Stimulated activated CD4-positive, alpha-beta T cell treated with anti-CD3 and anti-CD28 coated beads, Interleukin-1b, Interleukin-23, amount 100 ng/mL, for 24 hours (primary cell): ENCODE measurements at places on chromosomes 16 and 17.

GRCh38 chr16:86761111-86762031 lies 183.0 kb downstream of the FOXL1 start:
- peak; percentile 36 for DNase-seq

DNA sequence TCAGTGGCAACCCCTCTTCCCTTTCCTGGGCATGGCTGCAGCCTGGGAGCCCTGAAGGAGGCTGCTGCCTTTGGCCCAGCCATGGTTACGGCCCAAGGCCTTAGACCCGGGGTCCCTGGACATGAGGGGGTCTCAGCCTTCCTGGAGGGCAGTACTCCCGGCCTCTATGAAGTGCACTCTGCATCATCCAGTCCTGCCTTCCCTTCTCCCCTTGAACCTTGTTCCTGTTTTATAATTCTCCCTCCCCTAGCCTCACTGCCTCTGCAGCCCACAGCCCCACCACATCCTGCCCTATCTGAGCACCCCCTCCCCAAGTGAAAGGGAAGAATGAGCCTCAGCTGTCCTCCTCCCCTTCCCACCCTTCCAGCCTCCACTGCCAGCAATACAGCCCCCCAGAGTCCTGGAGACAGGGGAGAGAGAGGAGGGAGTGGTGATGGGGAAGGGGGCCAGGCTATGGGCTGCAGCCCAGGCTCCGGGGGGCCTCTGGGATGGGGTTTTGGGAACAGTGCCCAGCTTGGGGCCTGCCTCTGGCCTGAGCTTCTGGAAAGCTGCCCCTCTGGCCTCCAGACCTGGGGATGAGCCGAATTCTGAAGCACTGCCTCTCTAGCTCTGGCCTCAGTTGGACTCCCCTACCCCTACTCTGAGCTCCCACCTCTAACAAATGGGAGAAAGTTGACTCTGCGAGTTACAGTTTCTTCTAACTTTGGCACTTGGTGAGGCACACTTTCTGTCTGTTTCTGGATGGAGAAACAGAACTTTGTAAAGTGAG lies 7.6 kb downstream of the CCR7 start:
- DNase-seq: no peak

- DNase-seq: no peak
Measured at GRCh38 chr16:50568187-50568815, 20.1 kb downstream of the NKD1 start.

- DNase-seq: no peak
Measured at GRCh38 chr17:33390479-33391176, 97.5 kb upstream of the ASIC2 start.

DNA sequence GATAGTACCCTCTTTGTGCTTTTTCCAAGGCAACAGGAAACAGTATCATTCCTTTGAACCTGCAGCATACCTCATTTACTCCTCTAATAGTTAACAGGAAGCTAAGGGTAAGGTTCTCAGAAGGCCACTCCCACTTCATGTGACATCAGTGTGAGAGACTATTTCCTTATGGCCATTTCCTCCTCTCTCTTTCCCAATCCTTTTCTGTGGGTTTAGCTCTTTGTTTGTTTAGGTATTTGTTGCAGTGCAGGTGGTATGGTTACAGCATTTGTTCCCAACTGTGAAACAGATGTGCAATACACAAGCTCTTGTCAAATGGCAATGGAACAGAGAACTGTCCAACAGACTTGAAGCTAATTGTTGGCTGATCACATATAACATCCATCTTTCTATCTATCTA lies 14.7 kb downstream of the TMC5 start:
- no peak for DNase-seq

DNA sequence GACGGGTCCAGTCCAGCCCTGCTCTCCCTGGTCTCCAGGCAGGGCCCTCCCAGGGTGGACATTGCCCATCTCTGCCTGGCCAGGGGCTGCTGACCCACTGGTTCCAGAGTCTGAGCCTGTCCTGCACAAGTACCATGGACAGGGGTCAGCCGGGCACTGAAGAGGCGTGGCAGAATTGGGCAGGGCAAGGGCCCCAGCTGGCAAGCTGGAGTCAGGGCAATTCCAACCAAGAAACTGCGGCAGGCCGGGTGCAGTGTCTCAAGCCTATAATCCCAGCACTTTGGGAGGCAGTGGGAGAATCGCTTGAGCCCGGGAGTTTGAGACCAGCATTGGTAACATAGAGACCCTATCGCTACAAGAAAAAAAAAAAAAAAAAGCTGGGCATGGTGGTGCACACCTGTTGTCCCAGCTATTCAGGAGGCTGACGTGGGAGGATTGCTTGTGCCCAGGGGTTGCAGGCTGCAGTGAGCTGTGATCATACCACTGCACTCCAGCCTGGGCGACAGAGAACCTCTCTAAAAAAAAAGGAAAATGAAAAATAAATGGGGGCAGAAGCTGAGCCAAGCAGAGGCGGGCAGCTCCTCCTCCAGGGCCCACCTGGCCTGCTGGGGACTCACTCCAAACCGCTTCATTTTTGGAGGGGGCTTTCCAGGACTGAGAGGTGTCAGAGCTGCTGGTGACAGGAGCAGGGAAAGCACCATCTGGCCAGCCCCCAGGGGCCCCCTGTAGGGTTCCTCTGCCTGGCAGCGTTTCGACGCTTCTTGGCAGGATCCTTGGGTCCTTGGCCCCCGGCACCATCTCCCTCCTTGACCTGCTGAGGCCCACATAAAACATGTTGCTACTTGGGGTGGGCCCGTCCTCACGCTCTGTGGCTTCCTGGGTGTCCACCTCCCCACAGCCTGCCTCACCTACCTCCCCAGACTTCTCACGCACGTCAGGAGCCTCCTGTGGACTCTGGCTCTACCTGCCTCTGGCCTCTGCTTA lies 2.9 kb upstream of the MAFG start:
- DNase-seq: no peak

DNA sequence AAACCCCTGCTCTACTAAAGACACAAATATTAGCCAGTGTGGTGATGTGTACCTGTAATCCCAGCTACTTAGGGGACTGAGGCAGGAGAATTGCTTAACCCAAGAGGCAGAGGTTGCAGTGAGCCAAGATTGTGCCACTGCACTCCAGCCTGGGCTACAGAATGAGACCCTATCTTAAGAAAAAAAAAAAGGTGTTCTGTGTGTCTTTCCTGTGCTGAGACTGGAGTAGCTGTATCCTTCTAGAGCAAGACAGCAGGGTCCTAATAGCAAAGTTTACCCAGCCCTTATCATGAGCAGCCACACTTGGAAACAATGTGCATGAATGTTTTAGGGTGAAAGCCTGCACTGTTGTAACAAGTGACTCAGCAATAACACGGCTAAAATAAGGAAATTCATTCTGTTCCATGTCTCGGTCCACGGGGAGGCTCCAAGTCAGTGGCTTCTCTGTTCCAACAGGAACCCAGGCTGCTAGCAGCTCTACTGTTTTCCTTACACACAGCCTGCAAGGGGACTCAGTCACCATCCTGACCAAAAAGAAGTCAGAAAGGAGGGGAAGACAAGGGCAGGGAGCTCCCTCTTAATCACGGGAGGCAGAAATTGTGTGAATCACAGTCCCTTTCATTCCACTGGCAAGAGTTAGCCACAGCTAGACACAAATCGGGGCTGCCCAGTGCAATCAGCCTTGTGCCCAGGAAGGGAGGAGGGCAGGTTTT lies 7.1 kb upstream of the SLC5A11 start:
- DNase-seq: no peak

GRCh38 chr16:9443864-9444263 lies 352.4 kb downstream of the HAPSTR1 start:
- no peak for DNase-seq

GRCh38 chr17:37750292-37750691 lies 5.4 kb upstream of the HNF1B start:
- no peak for DNase-seq

GRCh38 chr16:65099607-65100006 lies 22.3 kb downstream of the CDH11 start:
- no peak for DNase-seq

- DNase-seq: no peak
Measured at GRCh38 chr16:61763013-61763412, 273.2 kb downstream of the CDH8 start.

GRCh38 chr16:2023092-2024031 lies 3.3 kb upstream of the NHERF2 start:
- peak; percentile 88 for DNase-seq

DNA sequence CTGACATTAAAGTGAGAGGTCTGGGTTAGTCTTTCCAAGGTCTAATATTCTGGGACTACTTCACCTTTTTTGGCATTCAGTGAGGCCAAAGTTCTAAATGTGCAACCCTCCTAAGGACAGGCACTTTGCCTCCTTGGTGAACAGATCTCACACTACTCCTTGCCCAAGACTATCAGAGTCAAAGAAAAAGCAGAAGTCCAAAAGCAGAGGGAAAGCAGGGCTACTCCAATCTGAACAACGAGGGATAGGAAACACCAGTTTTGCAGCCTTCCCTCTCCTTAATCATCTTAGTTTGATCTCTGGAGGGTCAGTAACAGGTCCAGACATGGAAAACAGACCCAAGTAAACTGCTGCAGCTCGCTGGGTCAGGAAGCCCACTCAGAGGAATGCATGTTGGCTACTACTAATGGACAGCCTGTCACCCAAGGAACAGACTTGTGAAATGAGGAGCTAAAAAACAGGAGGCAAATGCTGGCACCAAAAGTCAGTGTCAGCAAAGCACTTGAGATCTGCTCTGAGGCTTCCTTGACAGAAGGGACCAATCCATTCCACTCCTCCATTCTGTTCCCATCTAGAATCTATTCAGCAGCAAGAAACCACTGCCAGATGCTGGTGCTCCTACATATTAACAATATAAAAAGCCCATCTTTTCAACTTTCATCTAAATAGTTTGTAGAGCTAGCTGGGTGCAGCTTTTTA lies 29.9 kb downstream of the DCUN1D3 start:
- DNase-seq: no peak

DNA sequence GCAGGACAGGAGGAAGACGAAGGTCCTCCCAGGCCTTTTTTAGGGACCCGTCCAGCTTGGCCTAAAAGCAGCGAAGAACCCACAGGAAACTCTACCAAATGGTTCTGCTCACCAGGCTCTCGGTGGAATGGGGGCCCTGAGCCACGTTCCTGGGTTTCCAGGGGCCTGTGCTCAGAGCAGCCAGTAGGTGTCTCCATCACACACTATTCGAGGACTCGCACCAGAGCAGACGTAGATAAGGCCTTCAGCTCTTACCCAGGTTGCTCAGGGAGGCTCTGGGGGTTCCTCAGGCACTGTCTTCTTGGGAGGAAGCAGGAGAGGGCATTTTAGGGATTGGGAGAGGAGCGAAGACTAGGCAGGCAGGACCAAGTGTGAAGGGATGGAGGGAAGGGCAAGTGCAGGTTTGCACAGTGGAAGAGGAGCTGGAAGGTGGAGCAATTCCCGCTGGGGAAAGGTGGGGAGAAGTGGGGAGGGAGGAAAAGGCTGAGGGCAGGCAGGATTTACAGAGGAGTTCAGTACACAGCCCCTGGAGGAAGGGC lies 157.1 kb downstream of the RGS9 start:
- peak; percentile 45 for DNase-seq

DNA sequence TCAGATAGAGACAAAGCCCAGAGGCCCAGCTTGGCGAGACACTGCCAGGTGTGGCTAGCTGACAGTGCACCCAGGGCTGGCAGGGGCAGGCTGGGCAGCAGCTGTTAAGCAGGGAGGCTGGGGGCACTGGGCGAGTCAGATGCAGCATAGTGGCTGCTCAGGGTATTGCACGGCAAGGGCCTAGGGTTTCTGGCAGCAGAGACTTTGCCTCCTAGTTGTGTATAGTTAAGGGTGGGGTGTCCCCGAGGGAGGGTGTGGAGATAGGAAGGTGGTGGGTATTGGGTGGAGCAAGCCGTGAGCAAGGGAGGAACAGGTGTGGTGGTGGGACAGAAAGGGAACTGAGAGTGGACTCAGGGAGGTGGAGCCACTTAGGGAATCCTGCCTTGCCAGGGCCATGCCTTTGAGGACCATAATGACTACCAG lies 66.0 kb downstream of the SMPD3 start:
- no peak for DNase-seq

GRCh38 chr17:48351911-48352332 lies 78.1 kb downstream of the SKAP1 start:
- DNase-seq: no peak

DNA sequence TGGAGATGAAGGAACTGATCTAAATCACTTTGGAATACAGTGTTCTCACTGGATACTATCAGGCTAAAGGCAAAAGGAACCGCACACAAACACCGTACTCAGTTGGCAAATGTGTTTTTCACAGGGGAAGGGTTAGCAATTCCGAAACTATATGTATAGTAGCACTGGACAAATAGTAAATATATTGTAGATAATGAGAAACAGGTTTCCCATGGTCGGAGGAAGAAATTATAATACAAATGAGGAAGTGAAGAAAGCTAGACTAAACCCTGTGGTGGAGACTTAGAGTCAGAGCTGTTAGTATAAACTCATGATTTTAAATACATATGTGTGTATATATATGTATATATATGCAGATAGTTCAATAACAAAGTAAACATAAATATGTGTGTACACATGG lies 414.1 kb upstream of the SALL1 start:
- no peak for DNase-seq

GRCh38 chr16:31467858-31468257 lies 4.1 kb upstream of the TGFB1I1 start:
- no peak for DNase-seq

DNA sequence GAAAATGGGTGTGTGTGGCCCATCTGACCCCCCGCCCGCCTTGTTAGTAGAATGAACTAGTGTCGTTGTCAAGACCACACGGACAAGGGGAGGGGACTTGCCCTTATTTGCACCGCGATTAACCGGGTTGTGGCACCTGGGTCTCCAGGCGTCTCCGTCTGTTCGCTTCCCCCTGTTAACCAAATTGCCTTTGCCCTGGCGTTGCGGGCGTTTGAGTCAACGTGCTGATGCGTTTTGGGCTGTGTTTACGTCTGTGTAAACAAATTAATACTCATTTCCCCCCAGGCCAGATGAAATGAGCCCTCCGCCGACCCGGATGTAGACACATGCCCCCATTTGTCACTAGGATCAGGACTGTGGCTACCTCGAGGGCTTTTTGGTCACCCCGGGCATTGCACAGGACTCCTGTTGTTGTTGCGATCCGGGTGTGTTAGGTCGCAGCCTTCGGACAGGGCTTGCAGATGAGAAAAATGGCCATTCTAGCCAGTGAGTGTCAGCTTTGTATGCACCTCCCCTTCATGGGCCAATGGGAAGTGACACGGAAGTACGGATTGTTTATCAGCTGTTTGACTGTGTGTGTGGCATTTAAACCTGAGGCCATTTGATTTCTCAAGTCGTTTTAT lies 906 bp downstream of the RBL2 start:
- peak; percentile 32 for DNase-seq

DNA sequence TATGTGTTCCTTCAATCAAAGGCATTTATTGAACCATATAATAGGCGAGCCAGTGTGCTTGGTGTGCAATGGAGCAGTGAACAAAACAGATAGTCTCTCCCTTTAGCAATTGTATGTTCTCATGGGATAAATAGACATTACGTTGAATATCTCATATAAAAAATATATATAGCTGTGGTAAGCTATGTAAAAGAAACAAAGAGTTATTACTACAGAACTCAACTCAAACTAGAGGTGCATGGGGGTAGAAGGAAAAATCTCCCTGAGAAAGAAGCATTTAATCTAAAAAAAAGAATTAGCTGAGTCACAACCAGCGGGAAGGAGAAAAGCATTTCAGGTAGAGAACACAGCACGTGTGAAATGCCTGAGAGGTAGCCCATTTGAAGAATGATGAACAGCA lies 919.3 kb downstream of the CDH11 start:
- DNase-seq: no peak

GRCh38 chr16:15949210-15950160 lies at the start of gene ABCC1:
Gene ABCC1, plus strand, starts transcription at chr16:15949616. Its CDS starts 136 bp downstream, at chr16:15949752.
- DNase-seq: no peak

GRCh38 chr17:2215616-2216364 lies 87.8 kb downstream of the SMG6 start:
- peak; percentile 34 for DNase-seq

- DNase-seq: no peak
Measured at GRCh38 chr17:39097150-39097519, 54.3 kb downstream of the PLXDC1 start.

- no peak for DNase-seq
Measured at GRCh38 chr16:27974896-27975540, 88.5 kb downstream of the GSG1L start.
